Ovary (tissue), 10 donors: ENCODE measurements at places on chromosomes 1 and 21. TPM values are rescaled to one million over a fixed set of nuclear protein-coding genes. Genes with fewer than 3 reads are reported as not detected.
A peak's percentile ranks its signal among the peaks of the same experiment; 100 is the strongest.

TSPEAR gene
- not detected for total RNA-seq

PEAR1 gene
- total RNA-seq: 12.3 TPM

TOR1AIP1 gene
- total RNA-seq: 69.5 TPM

SMCP gene
- not detected for total RNA-seq

SELL gene
- total RNA-seq: 1.2 TPM

RGS13 gene
- total RNA-seq: not detected

G0S2 gene
- 79.2 TPM for total RNA-seq

DNA sequence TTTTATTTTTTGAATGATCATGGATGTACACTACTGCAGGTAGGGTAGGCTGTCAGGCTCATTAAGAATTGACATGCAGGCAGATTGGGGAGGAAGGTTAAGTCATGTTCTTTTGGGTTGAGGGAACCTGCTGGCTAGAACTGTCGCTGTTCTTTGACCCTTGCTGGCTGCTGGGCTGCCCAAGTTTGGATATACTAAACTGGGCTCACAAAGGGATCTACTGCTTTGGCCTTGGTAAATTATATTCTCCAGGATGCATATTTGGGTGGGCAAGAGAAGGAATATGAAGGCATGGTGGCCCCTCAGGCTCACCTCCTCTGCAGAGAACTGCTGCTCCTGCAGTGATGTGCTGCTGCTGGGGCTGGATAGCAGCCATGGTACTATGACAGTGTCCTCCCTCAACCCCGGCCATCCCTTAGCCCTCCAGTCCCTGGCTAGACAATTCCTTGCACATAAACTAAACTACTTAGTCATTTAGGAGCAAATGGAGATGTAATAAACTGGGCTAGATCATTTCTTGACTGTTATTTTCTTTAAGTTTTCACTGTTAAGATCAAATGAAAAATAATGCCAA is 6.1 kb downstream of the ATP1A1 start:
- no peak for DNase-seq

DNA sequence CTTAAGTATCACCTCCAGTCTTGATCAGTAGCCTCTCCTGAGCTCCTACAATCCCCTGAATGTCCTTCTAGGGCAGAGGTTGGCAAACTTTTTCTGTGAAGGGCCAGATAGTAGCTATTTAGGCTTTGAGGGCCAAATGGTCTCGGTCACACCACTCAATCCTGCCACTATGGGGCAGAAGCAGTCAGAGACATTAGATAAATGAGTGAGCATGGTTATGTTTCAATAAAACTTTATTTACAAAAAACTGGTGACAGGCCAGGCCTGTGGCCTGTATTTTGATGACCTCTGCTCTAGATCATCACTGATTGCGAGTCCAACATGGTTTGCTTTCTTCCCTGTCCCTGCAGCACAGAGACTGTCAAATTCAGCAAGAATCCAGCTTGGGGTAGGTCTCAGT is 36.3 kb downstream of the LRP8 start:
- DNase-seq: no peak

DNA sequence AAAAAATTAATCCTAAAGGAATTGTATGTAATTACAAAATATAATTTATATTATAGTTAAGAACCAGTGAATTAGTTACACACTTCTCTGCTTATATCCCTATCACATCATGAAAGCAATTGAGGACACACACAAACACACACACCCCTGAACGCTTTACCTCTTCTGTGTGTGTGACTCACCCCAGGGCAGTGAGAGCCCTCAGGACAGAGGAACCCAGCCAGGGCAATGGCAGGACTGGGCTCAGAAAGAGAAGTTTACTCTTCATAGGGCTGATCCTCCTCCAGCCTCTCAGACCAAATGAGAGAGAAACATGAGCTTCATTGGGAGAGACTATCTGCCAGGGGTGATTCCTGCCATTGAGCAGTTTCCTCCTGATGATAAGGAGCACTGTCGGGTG is 38.1 kb downstream of the SLC44A3 start:
- DNase-seq: no peak

DNA sequence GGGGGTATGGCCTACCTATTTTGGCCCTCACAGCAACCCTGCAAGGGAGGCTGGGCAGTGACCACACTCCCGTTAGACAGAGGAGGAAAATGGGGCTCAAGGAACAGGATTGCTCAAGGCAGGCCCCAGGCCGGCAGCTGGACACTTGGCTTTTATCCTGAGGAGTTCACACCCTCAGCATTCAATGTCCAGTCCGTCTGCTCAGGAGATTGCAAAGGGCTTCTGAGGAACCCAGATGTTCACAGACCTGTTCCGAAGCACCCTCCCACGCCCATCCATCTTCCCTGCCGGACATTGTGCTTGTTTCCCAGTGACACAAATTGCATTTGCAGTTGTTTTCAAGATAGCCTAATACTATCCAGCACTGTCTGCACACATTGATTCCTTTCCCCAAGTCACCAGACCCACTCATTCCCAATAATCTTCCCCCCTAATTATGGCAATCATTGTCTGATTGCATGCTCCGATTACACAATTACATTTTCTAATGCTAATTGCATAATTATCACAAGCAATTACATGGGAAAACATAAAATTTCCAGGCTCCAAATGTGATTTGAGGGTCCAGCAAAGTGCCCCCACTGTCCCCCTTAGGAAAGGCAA is 4.3 kb upstream of the UBL4B start:
- no peak for DNase-seq

DNA sequence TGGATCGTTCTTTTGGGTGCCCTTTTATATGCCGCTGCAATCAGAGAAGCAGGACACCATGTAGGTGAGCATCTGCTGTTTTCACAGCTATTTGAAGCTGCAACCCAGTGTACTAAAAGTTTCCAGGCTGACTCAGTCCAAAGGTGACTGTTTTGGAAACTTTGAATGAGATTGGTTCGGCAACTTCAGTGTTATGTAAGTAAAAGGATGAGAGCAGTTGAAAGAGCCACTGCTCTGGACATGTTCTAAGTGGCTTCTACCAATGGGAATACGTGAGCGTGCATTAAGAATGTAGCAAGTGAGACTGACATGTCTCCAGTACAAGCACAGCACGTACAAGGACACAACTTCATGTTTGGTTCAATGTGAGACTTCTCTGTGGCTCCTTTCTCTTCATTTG is 55.6 kb downstream of the DDR2 start:
- no peak for DNase-seq

DNA sequence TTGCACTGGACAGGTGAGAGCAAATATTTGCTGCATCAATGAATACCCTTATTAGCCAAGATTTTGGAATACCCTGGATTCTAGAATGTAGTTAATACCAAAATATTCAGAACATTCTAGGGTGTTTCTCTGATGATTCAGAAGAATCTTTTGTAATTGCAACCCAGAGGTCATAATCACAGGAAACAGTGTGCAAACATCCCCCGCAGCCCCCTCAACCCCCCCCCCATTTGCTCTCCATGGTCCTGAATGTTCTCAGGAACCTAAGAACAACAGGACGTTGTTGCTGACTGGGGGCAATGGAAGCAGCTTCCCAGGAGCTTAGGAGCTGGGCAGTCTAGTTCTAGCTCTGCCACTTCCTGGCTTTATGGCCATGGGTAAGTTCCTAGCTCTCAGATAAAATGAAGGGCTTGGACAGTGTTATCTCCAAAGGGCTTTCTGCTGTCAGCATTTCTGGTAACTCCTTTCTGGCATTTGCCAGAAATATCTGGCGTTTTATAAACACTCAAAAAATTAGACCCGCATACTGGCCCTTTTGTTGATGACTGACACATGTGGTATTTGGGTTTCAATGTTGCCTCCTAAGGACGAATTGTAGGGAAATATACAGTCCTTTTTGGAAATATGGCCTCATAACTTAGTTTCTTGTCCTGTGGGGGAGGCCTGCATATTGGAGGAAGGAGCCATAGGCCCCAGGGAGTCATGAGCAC is 178.6 kb downstream of the RRAGC start:
- DNase-seq: no peak

- no peak for DNase-seq
These were observed 59.8 kb upstream of the SLC35F3 start for GRCh38 chr1:233844692-233845091.

DNA sequence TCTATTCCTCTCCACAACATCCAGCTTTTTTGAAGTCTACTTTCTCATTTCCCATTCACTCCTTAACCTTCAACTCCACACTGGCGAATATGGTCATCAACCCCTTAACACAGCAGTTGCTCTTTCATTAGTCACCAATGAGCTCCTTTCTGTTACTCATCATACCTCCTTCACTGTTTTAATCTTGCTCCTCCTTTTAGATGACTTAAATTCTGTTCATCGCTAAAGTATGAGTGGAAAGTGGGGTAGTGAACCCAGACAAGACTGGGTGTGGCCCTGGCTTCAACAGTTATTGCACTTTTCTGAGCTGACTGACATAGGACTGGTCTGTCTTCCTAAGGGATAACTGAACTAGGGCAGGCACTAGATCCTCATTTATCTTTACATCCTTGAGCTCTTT is 51.3 kb downstream of the AKT3 start:
- no peak for DNase-seq

DNA sequence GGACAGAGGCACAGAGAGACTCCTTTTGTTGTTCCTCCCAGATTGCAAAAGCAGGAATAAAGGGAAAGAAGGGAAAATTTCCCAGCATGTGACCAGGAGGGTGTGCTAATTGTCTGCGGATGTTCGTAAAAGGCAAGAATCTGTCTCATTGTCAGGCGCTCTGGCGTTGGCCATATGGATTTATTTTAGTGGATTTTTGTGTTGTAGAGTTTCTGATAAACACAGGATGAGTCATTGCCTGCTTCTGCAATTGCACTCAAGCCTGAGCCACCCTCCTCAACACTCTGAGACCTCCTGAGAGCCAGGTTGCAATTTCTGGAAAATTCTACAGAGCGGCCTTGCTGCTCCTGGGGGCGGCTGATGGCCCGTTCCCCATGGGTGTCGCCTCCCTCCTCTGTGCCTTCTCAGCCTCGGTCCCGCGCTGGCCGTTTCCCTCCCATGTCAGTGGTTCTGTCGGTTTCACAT is 227.7 kb downstream of the KAZN start:
- DNase-seq: peak; percentile 62

GRCh38 chr1:32701951-32702598 is 495 bp downstream of the SYNC start:
- peak; percentile 60 for DNase-seq

- no peak for DNase-seq
These were observed 14.4 kb downstream of the SOX13 start for GRCh38 chr1:204087181-204087892.

DNA sequence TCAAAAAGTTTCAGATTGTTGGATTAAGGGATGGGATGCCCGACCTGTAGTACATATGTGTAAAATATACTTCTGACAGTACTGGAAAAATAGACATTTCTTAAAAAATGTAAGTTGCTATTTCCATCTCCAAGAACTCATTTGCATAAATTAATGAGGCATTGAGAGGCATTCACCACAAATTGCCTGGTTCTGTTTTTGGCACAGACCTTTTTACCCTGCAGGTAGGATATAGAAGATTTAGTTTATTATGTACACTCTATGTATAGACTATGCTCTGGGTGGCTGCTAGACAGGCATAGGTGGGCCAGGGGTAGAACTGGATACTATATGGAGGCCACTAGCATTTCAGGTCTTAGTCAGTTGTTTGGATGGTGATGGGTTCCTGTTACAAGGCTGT is 8.0 kb downstream of the CCDC17 start:
- DNase-seq: no peak

GRCh38 chr1:170803711-170804110 is 131.6 kb upstream of the MROH9 start:
- DNase-seq: no peak

- DNase-seq: no peak
These were observed 1.4 kb upstream of the OR14A16 start for GRCh38 chr1:247825362-247825761.

DNA sequence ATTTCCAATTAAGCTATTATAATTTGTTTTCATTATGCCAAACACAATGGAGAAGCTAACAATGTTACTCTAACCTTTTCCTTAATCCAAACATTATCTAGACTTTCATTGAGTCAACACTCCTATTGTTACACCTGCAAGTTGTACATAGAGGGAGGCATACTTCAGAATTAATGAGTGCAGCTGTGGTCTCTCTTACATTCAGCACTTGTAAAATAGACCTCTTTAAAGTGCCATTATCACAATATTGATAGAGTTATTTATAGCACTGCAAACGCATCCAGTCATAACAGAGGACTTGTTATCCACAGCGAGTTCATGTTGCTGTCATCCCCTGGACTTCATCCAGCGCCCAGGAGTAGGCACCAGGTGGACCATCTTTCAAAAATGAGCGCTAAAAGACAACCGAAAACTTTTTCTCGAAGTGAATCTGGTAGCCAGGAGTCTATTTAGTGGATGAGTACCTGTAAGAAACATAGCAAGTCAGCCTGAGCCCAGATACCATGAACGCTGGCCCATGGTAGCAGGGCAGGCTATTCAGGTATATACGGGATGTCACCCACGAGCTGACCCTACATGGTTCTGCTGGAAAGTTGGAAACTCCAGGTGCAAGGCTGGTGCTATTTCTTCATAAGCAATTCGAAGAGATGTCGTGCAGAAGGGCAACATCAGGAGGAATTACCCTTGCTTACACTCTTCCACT is 70.6 kb upstream of the NFIA start:
- no peak for DNase-seq

DNA sequence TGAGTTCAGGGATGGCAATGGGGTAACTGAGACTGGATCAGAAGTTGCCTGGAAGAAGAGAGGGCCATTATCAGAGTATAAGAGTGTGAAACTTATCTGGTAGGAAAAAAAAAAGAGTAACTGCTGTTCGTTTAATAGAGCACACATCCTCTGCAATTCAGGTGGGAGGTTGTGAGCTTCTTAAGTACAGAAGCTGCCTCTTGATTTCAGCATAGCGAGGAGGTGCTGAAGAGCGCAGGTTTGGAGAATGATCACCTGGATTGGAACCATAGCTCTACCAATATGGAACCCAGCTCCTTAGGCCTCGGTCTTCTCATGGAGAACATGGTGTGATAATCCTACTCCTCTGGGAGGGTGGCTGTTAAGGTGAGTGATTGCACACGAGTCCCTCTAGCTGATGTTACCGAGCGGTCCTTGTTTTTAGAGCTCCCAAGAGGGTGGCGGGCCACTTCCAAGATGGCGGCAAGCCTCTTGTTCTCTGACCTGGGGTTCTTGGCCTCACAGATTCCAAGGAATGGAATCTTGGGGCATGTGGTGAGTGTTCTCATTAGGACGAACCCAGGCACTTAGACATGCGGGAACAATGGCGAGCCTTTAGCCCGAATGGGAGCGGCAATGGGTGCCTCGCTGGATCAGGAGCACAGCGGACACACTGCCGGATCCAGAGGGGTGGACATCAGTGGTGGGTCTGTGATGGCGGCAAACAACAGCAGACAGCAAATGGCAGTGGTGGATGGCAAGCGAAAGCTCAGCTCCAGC is 3.3 kb upstream of the MX1 start:
- no peak for DNase-seq

DNA sequence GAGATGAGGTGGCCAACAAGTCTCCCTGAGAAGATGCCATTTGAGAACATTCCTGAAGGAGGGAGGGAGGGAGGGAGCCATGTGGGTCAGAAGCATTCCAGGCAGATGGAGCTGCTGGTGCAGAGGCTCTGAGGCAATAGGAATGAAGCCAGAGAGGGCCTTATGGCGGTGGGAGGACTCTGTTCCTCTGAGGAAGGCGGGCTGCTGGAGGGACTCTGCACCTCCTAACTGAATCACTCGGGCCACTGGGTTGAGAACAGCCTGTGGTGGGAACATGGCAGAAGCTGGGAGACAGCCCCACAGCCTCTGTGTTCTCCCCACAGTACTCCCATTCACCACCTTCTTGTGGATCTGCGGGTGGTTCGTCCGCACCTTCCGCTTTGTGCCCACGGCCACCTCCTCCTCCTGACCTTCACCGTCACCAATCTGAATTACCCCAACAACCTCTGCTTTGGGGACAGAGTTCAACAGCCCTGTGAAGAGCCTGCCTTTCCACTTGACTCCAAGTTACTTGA is 2.4 kb upstream of the TMEM125 start:
- no peak for DNase-seq
